ENCODE measurements at places on chromosomes 12 and 14.

GRCh38 chr12:116855744-116856470 is 25.3 kb downstream of the HRK start:
- DNase-seq, result no peak

- DNase-seq, result no peak
Observed at GRCh38 chr12:3225154-3225795, 148.1 kb downstream of the TSPAN9 start.

DNA sequence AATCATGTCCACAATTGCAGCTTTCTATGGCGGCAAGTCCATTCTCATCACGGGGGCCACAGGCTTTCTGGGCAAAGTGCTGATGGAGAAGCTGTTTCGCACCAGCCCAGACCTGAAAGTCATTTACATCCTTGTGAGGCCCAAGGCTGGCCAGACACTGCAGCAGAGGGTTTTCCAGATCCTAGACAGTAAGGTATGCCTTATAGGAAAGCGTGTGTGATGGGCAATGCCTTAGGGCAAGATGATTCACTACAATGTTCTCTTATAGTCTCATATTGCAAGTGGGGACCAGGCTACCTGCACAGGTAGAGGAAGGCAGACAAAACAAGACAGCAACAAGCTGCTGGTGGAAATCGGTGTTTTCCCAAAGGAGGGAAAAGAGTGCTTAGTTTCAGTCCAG is 110.5 kb downstream of the ERGIC2 start:
- DNase-seq, result no peak

DNA sequence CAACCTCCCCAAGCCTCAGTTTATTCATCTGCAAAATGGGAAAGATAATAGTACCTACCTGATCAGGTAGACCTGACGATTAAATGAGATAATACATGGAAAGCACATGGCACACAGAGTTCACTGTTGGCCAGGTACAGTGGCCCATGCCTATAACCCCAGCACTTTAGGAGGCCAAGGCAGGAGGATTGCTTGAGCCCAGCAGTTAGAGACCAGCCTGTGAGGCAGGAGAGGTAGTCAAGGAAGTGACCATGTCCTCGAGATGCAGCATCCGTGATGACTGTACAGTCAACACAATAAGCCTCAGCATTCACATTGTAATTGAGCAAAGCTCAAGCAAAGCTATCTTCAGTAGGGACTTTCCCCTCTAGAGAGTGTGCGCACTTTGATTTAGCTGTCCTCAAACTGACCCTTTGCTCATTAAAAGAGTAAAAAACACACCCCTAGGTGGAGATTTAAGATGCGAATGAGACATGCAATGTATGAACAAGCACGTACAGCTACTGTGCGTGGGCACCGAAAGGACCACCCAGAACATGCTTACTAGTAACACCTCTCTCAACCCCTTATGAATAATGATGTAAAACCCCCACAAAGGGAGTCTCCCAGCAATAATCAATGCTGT is 9.9 kb downstream of the ISCU start:
- no peak for DNase-seq

DNA sequence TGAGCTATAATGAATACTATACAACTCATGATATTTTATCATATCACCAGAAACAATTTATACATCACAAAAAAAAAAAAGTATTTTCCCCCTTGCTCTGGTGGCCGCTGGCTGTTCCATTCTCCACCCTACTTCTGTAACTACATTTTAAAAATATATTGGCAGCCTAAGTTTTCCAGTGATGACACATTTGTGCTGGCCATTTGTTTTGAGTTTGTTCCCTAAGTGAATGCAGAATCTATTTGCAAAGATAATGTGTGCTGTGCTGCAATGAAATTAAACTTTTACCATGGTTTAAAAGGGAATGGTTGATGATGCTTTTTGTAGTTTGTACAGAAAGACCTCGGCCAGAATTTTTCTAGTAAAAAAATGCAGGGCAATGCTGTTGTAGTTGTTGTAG is 1092.8 kb downstream of the TMTC2 start:
- DNase-seq, result no peak
